ENCODE measurements at places on chromosomes 16 and 17. TPM values are rescaled to one million over a fixed set of nuclear protein-coding genes. Genes with fewer than 3 reads are reported as not detected.

- H3K27me3 ChIP-seq: no peaks in the 10 kb centered on the region
- no peak for DNase-seq
- H3K4me1 ChIP-seq: no peaks in the 10 kb centered on the region
- H3K4me3 ChIP-seq: no peak overlapping the region
Observed at GRCh38 chr17:45345246-45345553, 28.4 kb upstream of the MAP3K14 start.

DNA sequence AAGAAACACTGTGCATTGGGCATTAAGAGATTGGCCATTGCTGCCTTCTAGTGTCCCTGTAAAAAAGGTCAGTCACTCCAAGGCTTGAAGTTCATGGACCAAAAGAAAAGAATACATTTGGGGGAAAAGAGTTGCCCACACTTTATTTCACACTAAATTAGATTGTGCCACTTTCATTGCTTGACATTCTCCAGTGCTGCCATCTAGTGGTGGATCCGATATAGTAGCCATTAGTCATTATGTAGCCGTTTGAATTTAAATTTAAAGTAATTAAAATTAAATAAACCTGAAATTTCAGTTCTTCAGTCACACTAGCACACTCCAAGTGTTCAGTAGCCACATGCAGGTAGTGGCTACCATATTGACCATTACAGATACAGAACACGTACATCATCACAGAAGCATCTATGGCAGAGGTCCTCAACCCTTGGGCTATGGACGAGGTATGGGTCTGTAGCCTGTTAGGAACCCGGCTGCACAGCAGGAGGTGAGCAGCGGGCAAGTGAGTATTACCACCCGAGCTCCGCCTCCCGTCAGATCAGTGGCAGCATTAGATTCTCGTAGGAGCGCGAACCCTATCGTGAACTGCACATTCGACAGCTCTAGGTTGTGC lies 21.9 kb upstream of the CDH5 start:
- H3K27ac ChIP-seq: no peak overlapping the region
- H3K27me3 ChIP-seq: peaks cover 3% of the 10 kb centered on the region
- no peak overlapping the region for H3K4me3 ChIP-seq
- H3K36me3 ChIP-seq: no peaks in the 10 kb centered on the region
- no peaks in the 10 kb centered on the region for H3K4me1 ChIP-seq

- H3K27ac ChIP-seq: peak overlapping the region; percentile 77
- H3K4me3 ChIP-seq: peak overlapping the region; percentile 53
- peaks cover 12% of the 10 kb centered on the region for H3K36me3 ChIP-seq
- peaks cover 8% of the 10 kb centered on the region for H3K27me3 ChIP-seq
- peaks cover 15% of the 10 kb centered on the region for H3K4me1 ChIP-seq
- DNase-seq: peak; percentile 76
Observed at GRCh38 chr17:45640141-45640850, 143.8 kb upstream of the CRHR1 start.

Gene SLFN12
- polyA plus RNA-seq: 10.5 TPM

- H3K4me1 ChIP-seq: peaks cover 80% of the 10 kb centered on the region
- no peaks in the 10 kb centered on the region for H3K36me3 ChIP-seq
Observed at GRCh38 chr16:31354394-31355291, at the start of gene ITGAX. Gene ITGAX, plus strand, starts transcription at chr16:31355176. Its CDS starts 79 bp downstream, at chr16:31355255.

DNA sequence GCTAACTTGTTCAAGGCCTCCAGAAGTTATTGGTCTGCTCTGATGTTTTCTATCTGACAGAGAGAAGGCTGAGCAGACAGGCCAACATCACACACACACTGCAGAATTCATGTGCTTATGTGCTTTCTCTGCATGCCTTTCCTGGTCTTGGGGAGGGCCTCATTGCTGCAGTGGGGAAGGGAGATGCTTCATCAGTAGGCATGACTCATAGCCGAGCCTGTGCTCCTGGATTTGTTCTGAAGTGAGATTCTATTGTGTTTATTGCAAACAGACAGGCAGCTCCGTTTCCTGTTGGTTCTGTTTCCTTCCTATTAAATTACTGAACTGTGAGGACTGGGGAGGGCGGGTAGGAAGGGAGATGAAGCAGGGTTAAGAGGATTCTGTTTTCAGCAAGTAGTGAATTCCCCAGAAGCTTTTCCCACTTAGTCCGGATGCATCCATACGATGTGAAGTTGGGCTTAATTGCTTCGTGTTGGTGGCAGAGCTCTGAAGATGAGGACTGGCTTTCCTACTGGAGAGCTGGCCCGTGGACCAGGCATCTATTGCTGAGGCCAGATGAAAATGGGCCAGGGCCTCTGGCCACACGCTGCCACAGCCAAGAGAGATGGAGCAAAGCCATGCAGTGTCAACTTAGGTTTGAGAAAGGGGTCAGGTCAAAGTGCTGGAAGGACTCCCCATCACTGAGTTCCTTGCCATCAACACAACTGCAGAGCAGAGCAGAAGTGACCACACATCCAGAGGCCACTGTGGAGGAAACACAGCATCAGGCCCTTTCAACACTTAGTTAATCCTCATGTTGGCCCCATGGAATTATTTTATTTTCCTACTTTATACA lies 179.3 kb downstream of the UTP18 start:
- H3K27ac ChIP-seq: no peak overlapping the region
- no peak for DNase-seq
- H3K36me3 ChIP-seq: no peaks in the 10 kb centered on the region
- no peaks in the 10 kb centered on the region for H3K4me1 ChIP-seq

- no peak for DNase-seq
- H3K27me3 ChIP-seq: peaks cover 2% of the 10 kb centered on the region
- no peak overlapping the region for H3K27ac ChIP-seq
Observed at GRCh38 chr16:57389087-57389468, 15.5 kb upstream of the CCL17 start.

Gene SLC35G6
- polyA plus RNA-seq: not detected

Gene CD300E
- 0.28 TPM for polyA plus RNA-seq

- H3K27me3 ChIP-seq: no peaks in the 10 kb centered on the region
- H3K27ac ChIP-seq: no peak overlapping the region
- DNase-seq: no peak
- H3K36me3 ChIP-seq: no peaks in the 10 kb centered on the region
- peaks cover 18% of the 10 kb centered on the region for H3K4me1 ChIP-seq
- H3K4me3 ChIP-seq: no peak overlapping the region
Observed at GRCh38 chr17:9410301-9410700, 165.3 kb downstream of the STX8 start.

GRCh38 chr16:27254262-27254811 lies 14.2 kb downstream of the NSMCE1 start:
- H3K4me1 ChIP-seq: peaks cover 40% of the 10 kb centered on the region
- H3K27ac ChIP-seq: peak overlapping the region; percentile 80
- H3K36me3 ChIP-seq: peaks cover 26% of the 10 kb centered on the region
- H3K4me3 ChIP-seq: no peak overlapping the region
- H3K27me3 ChIP-seq: no peaks in the 10 kb centered on the region

DNA sequence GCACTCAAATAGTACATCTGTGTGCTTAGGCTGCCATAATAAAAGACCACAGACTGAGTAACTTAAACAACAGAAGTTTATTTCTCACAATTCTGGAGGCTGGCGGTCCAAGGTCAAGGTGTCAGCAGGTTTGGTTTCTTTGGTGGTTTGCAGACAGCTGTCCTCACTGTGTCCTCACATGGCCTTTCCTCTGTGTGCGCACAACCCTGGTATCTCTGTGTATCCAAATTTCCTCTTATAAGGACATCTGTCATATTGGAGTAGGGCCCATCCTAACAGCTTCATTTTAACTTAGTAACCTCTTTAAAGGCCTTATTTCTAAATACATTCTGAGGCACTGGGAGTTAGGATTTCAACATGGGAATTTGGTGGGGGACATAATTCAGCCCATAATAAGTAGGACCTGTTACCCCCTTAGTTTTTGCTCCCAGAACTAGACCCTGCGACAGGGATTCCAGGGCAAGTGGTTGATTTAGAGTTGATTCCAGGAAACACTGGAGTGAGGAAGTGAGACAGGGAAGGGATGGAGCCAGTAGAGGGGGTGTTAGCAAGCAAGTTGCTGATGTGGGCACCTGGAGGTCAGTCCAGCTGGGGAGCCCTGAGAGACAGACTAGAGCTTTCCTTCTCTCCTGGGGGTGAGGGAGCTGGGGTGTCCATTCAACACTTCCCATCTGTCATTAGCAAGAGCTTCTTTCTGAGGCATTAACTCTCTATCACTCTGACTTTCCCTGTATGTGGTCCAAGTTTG lies 10.9 kb upstream of the ALKBH5 start:
- H3K36me3 ChIP-seq: no peaks in the 10 kb centered on the region
- H3K27ac ChIP-seq: no peak overlapping the region
- no peak overlapping the region for H3K4me3 ChIP-seq
- no peaks in the 10 kb centered on the region for H3K4me1 ChIP-seq
- DNase-seq: no peak

DNA sequence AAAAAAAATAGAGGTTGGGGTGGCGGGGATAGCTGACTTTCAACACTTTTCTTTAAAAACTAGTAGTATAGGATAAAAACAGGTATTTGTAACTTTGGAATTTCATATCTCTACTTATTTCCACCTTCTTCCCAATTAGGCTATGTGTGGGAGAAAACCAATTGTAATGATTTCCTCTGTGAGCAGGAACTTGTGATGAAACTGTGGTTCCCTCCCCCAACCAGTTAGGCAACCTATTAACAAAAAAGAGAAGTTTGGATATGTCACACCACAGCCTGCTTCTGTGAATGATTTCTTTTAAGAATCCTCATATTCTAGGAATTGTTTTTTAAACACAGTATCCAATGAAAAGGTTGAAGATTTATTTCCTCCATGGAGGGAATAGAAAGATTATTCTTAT lies 1.9 kb downstream of the IGSF6 start:
- no peak for DNase-seq
- H3K27ac ChIP-seq: no peak overlapping the region
- no peak overlapping the region for H3K4me3 ChIP-seq
- H3K27me3 ChIP-seq: peaks cover 8% of the 10 kb centered on the region
- H3K36me3 ChIP-seq: peaks cover 5% of the 10 kb centered on the region

DNA sequence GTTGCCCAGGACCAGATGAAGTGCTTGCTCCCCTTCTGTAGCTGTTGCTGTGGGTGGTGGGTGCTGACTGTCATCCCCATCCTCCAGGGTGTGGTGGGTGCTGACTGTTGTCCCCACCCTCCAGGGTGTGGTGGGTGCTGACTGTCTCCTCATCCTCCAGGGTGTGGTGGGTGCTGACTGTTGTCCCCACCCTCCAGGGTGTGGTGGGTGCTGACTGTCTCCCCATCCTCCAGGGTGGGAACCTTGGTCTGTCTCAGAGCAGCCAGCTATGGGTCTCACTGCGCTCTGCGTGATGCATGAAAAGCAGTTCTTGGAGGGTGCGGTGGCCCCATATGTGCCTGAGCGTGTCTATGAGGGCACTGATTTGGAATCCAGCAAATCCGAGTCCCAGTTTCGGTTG lies 163.8 kb downstream of the RPTOR start:
- no peak overlapping the region for H3K27ac ChIP-seq
- H3K27me3 ChIP-seq: no peaks in the 10 kb centered on the region
- H3K4me1 ChIP-seq: peaks cover 46% of the 10 kb centered on the region
- DNase-seq: no peak
- peaks cover 4% of the 10 kb centered on the region for H3K36me3 ChIP-seq
- H3K4me3 ChIP-seq: peak overlapping the region; percentile 84

GRCh38 chr16:48158296-48158695 lies 2.5 kb upstream of the ABCC12 start:
- H3K27me3 ChIP-seq: peaks cover 4% of the 10 kb centered on the region
- no peak overlapping the region for H3K4me3 ChIP-seq
- H3K27ac ChIP-seq: no peak overlapping the region
- no peaks in the 10 kb centered on the region for H3K4me1 ChIP-seq
- H3K36me3 ChIP-seq: no peaks in the 10 kb centered on the region

GRCh38 chr17:42683407-42684034 lies 1.2 kb downstream of the CNTNAP1 start:
- H3K36me3 ChIP-seq: no peaks in the 10 kb centered on the region
- peak overlapping the region; percentile 56 for H3K4me3 ChIP-seq
- H3K4me1 ChIP-seq: peaks cover 46% of the 10 kb centered on the region
- H3K27ac ChIP-seq: no peak overlapping the region

DNA sequence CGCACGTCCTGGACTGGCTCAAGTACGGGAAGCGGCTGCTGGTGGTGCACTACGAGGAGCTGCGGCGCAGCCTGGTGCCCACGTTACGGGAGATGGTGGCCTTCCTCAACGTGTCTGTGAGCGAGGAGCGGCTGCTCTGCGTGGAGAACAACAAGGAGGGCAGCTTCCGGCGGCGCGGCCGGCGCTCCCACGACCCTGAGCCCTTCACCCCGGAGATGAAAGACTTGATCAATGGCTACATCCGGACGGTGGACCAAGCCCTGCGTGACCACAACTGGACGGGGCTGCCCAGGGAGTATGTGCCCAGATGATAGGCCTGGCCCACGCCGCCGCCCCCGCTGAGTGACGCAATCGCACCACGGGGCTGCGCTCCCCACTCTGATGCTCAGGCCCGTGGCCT lies 50.2 kb downstream of the WSCD1 start:
- H3K4me1 ChIP-seq: no peaks in the 10 kb centered on the region
- peaks cover 3% of the 10 kb centered on the region for H3K27me3 ChIP-seq
- H3K4me3 ChIP-seq: no peak overlapping the region
- H3K36me3 ChIP-seq: no peaks in the 10 kb centered on the region

- H3K4me1 ChIP-seq: peaks cover 62% of the 10 kb centered on the region
- H3K27ac ChIP-seq: peak overlapping the region; percentile 31
Observed at GRCh38 chr16:48246066-48246465, 1.3 kb downstream of the ABCC11 start.

DNA sequence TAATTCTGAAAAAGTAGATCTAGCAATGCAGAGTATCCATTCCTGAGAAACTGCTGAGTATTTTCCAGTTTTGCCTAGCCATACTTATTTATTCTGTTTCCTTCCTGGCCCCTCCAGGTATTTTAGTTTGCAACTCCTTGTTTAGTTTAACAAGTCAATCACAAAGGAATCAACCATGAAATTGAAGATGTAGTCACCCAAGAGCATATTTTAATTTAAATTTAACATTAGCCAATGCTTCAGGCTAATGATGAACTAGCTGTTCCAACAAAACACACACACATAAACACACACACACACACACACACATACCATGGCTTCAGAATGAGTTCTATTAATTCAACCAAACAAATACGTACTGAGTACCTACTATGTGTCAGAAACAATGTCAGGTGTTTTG lies 332.8 kb upstream of the ERCC4 start:
- H3K4me3 ChIP-seq: no peak overlapping the region
- H3K4me1 ChIP-seq: no peaks in the 10 kb centered on the region
- H3K27me3 ChIP-seq: no peaks in the 10 kb centered on the region

- H3K27me3 ChIP-seq: no peaks in the 10 kb centered on the region
- no peak overlapping the region for H3K27ac ChIP-seq
- H3K4me3 ChIP-seq: no peak overlapping the region
- no peak for DNase-seq
- peaks cover 1% of the 10 kb centered on the region for H3K36me3 ChIP-seq
Observed at GRCh38 chr17:61179380-61179806, 220.2 kb upstream of the TBX2 start.

DNA sequence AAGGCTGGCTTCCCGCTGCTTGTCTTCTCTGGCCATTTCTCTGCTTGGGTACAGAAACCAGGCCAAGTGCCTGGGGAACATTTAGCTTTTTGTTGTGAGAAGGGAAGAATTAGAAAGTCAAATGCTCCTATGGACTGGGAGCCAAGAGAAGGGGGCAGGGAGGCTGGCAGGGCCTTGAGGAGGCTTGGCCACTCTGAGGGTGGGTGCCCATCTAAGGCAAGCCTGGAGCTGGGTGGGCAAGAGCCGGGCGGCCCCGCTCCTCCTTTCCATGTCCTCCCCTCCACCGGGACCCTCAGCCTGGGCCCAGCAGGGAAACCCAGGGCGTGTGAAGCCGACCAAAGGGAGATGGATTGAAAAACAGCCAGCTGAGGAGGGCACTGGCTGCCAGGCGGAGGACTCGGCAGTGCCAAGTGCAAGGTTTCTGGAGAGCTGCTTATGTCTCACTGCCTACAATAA lies 69.4 kb downstream of the NTN1 start:
- no peaks in the 10 kb centered on the region for H3K36me3 ChIP-seq
- H3K27me3 ChIP-seq: no peaks in the 10 kb centered on the region
- H3K4me1 ChIP-seq: no peaks in the 10 kb centered on the region
- no peak for DNase-seq
- H3K4me3 ChIP-seq: no peak overlapping the region
- H3K27ac ChIP-seq: no peak overlapping the region
